ENCODE measurements at places on chromosomes 1 and 21.

DNA sequence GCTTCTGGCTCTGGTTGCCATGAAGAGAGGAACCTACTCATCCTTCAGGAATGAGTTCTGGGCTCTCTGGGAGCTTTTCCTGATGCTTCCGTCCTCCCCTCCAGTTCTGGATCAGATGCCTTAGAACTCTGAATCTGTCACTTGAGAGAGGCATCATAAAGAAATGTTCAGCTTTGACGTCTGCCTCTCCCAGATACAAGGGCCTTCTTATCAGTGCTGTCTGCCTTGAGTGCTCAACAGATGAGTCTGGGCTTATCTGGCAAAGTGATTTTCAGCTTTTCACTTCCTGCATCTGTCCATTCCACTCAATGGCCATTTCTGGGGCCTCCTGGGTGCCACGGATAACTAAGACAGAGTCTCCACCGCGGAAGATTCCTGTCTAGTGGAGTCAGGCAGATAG is 12.3 kb upstream of the OTUD3 start:
- DNase-seq: no peak

DNA sequence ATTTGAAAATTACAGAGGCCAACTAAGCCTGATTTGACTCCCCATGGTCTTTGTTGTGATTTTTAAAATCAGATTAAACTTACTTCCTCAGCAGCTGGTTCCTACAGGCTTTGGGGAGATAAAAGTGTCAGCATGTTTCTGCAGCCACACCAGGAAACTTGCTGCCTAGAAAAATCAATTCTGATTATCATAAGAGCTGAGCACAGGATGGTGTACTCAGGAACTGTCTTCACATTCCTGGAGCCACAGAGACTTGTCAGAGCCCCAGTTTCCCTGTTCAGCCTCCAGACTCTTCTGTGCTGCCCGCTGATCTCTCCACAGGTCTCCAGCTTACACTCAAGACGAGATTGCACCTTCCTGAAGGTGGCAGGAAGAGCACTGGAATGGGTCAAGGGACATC is 23.9 kb downstream of the RAB3B start:
- no peak for DNase-seq

DNA sequence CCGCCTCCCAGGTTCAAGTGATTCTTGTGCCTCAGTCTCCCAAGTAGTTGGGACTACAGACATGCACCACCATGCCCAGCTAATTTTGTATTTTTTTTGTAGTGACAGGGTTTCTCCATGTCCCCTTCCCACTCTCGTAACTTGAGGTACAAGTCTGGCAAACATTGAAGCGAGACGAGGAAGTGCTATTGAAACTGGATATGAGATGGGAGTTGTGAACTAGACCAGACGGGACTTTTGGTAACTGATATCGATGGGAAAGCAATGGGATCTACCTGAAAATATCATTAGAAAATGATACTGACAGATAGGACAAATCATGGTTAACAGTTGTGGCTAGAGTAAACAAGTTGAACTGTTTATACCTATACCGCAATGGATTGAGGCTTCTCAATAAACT is 95.2 kb upstream of the TRABD2B start:
- DNase-seq: no peak

DNA sequence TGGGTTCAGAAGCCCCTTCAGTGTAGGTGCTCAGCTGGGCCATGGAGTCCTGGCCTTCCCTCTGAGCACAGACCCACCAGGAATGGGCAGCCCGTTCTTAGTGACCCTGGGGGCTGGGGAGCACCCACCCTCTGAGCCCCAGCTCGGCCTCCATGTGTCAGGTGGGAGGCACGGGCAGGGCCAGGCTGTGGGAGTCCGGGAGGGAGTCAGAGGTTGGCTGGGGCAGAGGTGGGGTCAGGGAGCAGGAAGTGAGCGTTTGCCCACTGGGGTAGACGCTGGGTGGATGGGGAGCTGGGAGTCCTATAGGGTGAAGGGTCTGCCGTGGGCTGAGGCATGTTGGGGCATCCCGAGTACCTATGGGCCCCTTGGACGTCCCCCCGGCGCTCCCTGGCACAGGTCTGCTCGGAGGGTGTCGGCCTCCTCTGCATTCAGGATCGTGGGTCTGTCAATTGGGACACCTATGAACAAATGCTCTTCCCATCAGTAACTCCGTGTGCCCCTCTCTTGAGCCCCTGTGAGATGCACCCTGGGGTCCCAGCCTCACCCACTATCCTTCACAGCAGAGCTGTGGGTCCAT is 30.5 kb downstream of the COL18A1 start:
- DNase-seq: no peak

GRCh38 chr1:175072099-175072951 is 4.7 kb downstream of the TNN start:
- DNase-seq: peak; percentile 10

DNA sequence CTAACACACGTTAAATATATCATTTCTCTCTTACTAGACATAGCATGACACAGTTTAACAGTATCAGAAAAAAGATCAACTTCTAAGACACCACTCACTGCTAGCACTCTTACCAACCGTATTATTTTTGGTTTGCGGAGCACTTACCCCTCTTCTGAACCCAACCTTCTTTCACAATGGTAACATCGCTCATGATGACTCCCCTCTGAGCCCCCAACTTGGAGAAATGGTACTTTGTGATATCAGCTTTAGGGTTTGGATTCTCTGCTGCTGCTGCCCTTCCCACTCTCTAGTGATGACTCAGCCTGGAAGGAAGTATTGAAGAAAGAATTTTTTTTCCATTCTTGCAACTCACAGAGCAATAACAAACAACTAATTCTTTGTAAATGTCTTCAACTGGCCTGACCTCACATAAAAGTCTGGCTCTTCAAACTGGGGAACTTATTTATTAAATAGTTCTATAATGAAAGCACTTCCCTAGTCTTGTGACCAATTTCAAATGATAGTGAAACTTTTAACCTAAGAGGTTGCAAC is 7.0 kb downstream of the AKT3 start:
- DNase-seq: no peak

GRCh38 chr1:7669559-7670311 is 101.4 kb upstream of the VAMP3 start:
- peak; percentile 65 for DNase-seq

DNA sequence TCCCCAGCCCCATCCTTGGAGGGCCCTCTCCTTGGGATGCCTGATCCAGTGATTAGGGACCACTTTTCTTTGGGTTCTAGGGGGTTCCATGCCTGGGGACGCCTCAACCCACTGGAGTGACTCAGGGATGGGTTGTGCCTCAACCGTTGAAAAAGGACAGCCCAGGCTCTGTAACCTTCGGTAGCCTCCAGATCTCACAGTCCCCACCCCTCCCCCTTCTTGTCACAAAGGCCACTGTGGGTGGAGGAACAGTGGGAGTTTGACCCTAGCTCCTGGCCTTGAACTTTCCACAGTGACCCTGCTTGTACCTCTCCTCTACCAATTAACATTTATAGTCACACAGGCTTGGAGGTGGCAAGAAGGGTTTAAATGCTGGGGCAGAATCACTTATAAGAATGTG is 2.6 kb upstream of the RORC start:
- no peak for DNase-seq

GRCh38 chr1:185585770-185586169 is 148.4 kb upstream of the HMCN1 start:
- DNase-seq: no peak

DNA sequence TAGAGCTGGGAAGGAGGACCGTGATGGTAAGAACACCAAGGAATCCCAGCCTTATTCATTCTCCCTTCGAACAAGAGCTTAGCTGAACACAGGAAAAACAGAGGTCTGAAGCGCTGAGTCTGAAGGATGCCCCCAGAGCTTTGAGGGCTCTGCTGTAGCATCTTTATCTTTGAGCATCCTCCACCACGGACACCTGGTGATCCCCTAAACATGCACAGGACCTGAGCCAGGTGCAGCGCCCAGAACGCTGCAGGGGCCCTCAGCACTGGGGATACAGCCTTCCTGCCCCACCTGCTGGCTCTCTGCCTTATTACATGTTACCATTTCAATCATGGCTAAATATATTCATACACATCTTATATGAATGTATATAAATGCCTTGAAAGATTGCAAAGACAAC is 7.7 kb upstream of the GPATCH4 start:
- no peak for DNase-seq

- DNase-seq: no peak
Measured at GRCh38 chr21:36310016-36310415, 10.0 kb upstream of the MORC3 start.

DNA sequence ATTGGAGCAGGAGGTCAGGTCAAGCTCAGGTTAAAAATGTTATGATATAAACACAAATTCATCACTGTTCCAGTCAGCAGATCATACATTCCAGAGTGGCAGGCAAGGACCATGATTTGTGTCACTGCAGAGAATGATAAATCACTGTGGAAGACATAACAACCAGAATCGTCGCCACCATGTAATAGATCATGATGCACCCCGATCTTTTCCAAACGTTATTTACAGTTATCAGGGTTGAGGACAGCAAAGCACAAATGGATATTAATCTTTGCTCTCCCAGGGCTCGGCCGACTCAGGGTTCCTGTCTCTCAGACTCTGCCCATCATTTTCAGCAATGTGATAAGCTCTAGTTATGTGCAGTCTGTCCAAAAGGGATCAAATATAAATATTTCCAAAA is 122.7 kb downstream of the ZBTB18 start:
- DNase-seq: no peak

DNA sequence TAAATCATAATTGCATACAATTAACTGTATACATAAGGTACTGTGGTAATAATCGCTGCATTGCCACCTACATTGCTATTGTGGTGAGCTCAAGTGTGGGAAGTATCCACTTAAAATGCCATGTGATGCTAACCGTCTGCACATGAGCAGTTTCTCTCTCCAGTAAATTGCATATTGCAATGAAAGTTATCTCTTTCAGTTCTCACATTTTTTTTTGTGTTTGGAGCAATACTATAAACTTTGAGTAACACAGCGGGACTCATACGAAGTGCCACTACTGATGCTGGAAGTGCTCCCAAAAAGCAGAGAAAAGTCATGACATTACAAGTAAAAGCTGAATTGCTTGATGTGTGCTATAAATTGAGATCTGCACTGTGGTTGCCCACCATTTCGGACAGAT is 38.5 kb downstream of the DISC1 start:
- DNase-seq: no peak

- DNase-seq: no peak
Measured at GRCh38 chr1:190043655-190044054, 434.0 kb downstream of the BRINP3 start.

- no peak for DNase-seq
Measured at GRCh38 chr1:147771226-147772125, 11.1 kb upstream of the GJA5 start.

GRCh38 chr1:205668951-205669340 is 11.4 kb downstream of the SLC45A3 start:
- DNase-seq: no peak

DNA sequence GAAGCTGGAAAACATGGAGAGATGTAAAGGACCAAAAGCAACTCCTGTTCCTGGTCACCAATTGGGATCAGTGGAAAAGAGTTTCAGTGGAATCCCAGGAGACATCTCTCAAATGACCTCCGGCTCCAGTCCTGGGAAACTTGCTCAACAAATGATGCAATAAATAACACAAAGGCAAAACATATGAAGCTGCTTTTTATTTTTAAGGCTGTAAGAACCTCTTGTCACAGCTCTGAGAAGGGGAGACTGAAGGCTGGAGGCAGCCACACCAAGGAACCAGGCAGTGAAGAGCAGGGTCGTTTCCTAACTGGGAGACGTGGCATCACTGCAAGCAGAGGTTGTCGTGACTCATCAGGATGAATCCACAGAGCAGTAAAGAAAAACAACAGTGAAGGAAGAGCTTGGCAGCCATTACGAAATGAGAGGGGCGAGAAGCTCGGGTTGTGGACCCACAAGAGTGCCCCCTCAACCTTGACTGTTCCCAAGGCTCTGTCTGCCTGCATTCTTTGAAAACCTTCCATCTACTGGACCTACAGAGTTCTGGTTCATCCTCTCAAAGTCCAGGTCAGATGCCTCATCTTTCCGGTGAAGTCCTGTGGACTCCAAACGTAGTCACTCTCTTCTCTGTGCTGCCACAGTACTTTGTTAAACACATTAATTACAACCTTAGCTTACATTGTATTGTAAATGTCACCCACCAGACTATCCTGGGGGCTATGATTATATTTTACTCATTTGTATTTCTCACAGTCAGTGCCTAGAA is 32.1 kb downstream of the JAK1 start:
- DNase-seq: no peak

DNA sequence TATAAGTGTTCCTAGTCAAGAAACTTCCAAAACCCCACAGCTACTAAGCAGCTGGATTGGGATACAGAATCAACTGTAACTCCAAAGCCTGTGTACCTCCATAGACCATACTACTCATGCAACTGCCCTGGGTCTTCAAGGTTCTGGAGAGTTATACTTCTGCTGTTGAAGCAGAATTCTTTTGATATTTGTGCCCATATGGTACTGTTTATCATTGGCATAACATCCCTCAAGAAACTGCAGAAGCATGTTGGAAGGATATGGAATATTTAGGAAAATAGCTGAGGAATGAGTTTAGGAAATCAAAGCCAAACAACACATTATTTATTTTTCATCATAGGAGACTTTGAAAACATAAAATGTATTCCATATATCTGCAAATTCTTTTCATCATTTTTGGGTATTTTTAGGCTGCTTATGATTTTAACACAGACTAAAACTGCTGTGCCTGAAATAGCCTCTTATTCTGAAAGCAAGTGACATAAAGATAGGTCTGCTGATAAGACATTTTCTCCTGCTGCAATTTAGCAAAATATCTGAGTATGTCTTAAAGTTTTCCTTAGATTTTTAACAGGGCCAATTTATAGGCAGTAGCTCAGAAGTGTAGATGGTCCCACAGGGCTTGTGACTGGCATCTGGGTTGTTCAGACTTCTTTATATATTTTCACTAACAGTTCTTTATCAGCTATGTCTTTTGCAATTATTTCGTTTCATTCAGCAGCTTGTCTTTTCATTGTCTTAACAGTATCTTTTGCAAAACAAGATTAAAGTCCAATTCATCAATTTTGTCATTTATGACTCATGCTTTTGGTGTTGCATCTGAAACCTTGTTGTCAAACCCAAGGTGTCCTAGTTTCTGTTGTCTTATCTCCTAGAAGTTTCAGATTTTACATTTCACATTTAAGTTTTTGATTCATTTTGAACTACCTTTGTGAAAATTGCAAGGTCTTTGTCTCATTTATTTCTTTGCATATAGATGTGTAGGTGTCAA is 41.1 kb upstream of the ZNF124 start:
- DNase-seq: no peak

DNA sequence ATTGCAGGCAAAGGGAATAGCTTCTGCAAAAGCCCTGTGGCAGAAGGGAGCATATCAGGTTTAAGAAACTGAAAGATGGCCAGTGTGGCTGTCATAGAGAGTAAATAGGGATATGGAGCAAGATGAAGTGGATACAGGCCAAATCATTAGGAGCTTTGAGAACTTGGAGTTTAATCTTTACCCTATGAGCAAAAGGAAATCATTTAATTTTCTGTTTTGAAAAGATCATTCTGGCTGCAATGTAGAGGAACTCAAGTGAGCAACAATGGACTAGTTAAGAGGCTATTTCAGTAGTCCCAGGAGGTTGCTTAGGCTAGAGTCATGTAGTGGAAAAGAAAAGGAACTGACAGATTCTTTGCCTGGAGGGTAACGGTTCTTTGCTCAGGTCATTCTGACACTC is 47.2 kb downstream of the RAP1A start:
- DNase-seq: no peak

GRCh38 chr1:55194851-55195250 is 20.3 kb downstream of the USP24 start:
- no peak for DNase-seq
